ENCODE measurements at places on chromosomes 2 and 18.

GRCh38 chr2:176902454-176902853, 310.1 kb upstream of the HNRNPA3 start:
- no peak for DNase-seq

GRCh38 chr2:120699292-120699691, 36.4 kb upstream of the GLI2 start:
- no peak for DNase-seq

- peak; percentile 69 for DNase-seq
Observed at GRCh38 chr2:53422979-53423378, 344.6 kb upstream of the CHAC2 start.

GRCh38 chr2:107088156-107088555, 202.2 kb upstream of the ST6GAL2 start:
- no peak for DNase-seq

DNA sequence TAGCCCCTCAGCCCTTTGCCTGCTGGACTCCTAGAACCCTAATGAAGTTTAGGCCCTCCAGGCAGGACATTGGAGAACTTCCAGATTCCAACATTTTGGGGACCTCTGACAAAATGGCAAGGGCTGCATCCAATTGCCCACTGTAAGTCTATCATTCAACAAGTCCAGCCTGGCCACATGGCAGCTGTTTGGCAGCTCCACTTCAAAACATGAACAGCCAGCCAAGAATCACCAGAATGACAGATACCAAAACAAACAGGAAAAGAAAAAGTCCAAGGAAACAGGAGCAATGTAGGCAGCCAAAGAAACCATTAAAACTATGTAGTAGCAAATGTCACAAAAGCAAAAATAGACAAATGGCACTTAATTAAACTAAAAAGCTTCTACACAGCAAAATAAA, 25.5 kb downstream of the SLC4A5 start:
- peak; percentile 30 for DNase-seq

- DNase-seq: no peak
Observed at GRCh38 chr2:239167766-239168444, 232.9 kb downstream of the HDAC4 start.

GRCh38 chr2:10619643-10620042, 70.1 kb downstream of the NOL10 start:
- no peak for DNase-seq

- no peak for DNase-seq
Observed at GRCh38 chr2:202090530-202090929, 17.5 kb downstream of the KIAA2012 start.

DNA sequence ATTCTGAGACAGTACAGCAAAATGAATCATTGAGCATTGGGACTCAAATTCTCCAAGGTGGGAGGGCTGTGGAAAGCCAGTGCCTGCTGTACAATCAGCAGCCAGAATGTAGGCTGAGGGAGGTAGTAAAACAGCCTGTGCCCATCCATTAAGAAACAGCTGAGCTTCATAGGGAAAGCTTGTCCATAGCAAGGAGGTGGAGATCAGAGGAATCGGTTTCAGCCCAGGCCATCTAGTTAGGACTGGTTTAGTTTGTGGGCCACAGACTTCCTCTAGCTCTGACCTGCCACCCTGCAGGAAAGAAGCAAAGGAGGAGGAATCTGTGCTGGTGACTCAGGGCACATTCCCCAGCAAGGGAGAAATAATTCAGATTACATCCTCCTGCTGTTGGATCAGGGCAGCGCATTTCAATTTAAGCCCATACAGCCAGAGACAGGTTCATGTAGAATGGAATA, 333.4 kb downstream of the SETBP1 start:
- no peak for DNase-seq

DNA sequence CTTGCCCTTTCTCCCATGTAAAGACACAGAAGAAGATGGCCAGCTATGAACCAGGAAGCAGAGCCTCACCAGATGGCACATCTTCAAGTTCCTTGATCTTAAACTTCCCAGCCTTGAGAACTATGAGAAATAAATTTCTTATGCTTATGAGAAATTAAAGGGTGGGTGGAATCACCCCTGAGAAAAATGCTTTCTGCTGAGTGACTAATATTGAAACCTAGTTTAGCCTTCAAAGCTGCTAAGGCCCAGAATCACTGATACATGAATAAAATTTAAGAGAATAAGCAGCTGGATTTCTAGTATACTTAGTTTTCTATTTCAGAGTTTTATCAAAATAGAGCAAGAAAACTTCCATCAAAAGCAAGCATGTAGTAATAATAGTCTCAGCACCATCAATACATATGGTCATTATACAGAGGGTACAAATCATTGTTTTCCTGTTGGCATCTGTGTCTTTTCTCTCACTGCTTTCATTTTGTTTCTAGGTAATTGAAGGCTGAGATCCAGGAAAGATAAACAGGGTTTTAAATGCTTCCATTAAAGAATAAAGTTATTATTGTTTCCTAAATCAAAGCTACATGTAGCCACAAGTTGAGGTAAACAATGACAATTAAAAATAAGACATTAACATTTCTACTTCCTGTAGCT, 53.3 kb upstream of the COL5A2 start:
- no peak for DNase-seq

DNA sequence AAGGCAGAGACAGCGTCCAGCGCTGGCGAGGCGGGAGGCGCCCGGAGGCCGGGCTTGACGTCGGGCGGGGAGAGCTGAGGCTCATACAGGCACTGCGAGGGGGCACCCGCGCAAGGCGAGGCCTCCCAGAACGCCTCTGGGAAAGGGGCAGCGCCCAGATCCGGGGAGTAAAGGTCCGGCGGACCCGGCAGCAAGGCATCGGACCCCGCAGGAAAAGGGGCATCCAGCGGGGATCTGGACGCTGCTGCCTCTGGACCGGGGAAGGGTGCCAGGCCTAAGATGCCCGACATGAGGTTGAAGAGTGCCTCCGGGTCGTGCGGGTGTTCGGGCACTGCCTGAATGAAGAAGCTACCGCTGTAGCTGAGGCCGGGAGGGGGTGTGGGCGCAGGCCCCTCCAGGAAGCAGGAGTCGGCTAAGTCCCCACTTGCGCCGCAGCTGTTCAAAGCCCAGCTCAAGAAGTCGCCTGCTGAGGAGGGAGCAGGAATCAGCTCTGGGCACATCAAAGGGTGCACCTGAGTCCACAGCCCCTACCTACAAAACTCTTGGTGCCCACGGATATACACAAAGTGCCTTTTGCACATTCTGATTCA, 937 bp downstream of the EGR4 start:
- no peak for DNase-seq

DNA sequence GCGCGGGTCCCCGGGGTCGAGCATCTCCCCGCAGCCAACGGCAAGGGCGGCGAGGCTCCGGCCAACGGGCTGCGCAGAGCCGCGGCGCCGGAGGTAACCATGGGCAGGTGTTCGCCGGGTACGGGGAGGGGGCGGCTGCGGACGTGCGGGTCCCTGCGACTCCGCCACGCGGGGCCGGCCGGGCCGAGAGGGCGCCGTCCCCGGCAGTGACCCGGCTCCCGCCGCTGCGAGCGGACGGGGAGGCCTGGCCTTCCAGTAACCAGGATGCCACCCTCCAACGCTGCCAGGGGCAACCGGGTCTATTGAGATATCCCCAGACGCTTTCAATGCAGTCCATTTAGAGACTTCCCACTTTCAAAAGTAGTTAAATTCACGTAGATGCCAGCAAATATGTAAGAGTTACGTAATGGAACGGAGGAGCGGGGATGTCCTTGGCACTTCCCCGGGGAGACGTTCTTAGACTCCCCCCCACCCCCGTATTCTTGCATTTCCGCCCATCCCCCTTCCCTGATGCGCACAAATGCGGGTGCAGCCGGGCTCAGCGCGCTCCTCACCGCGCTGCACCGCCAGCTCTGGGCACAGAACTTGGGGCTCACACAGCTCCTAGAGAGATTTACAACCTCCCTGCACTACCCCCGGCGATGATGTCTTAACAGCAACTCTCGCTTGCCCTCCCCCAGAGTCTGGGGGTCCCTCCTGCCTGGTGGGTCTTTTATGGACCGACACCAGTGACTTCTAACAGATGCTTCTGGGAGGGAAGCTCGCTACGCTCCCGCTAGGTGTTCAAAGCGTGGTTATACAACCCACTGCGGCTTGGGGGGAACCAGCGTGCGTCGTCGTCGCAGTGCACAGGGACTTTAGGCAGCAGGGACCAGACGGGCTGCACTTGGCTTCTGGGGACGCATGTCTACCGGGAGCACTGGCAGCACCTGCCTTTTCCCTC, 657 bp downstream of the SGPP2 start:
- no peak for DNase-seq

DNA sequence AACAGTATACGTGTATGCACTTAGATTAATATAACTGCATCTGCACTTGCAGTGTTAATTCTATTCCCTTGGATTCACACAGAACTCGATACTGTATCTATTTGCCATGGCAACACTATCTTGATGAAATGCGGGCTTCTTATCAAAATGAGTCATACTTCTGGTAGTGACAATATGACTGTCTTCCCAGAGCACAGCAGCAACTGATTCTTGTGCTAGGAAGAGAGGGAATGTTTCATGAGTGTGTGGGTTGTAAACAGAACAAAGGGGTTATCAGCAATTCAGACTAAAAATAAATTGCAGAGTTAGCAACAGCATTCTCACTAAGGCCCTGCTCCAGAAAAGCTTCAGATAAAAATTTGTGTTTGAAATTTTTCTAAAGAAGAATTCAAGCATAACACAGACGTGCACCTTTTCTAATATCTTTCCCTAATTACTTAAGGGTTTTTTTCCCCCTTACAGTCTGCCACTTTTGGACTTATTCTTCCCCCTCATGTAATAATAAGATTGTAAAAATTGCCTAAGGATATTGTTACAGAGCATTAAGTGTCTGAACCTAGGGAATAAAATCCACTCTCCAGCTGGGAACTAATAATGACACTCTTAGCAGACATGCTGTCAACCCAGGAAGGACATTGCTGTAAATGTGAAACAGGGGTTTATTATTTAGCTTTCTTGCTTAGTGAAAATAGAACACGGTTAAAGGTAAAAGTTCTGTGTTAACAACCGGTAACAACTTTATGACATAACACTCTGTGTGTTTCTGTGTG, 99.9 kb upstream of the SLC38A11 start:
- DNase-seq: peak; percentile 31

DNA sequence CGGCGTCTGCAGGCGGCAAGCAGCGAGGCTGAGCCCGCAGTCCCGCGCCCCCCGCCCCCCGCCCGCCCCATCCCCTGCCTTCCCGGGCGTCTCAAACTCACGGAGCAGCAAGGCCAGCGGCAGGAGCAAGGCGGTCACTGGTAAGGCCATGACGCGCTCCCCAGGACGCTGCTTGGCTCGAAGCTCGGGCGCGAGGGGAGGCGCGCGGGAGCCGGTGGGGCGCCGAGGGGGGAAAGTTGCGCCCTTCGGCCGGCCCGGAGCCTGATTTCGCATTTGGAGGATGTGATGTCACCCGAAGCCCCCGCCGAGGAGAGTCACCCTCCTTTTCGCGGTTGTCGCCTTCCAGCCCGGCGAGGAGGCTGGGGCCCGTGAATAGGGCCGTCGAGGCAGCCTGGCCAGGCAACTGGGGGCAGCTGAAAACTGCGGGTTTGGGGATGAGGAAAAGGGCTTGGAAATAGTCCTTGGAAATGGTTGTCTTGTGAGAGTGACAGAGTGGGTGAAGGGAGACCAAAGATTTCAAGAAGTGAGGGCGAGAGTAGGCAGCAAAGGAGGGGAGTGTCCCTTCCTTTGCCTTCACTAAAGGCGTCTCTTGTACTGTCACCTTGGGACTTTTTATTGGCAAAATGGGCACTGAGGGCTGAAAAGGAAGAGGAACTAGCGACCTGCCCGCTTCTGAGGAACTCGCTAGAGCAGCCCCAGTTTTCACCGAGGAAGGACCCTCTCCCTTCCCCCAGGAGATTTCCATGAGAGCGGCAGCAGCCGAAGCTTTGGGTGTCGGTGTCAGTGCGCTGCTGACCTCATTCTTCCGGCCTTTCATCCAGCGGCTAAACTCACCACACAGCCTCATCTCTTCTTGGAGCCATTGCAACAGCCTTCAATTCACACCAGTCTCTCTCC, at the start of gene CD8A:
Gene CD8A, minus strand, starts transcription at position 238 of the 897 bp plus-strand sequence. Its CDS starts 88 bp downstream, at position 150.
- no peak for DNase-seq

- no peak for DNase-seq
Observed at GRCh38 chr18:26457195-26457594, 91.2 kb downstream of the KCTD1 start.

- no peak for DNase-seq
Observed at GRCh38 chr2:127196998-127197397, 23.1 kb downstream of the CYP27C1 start.

DNA sequence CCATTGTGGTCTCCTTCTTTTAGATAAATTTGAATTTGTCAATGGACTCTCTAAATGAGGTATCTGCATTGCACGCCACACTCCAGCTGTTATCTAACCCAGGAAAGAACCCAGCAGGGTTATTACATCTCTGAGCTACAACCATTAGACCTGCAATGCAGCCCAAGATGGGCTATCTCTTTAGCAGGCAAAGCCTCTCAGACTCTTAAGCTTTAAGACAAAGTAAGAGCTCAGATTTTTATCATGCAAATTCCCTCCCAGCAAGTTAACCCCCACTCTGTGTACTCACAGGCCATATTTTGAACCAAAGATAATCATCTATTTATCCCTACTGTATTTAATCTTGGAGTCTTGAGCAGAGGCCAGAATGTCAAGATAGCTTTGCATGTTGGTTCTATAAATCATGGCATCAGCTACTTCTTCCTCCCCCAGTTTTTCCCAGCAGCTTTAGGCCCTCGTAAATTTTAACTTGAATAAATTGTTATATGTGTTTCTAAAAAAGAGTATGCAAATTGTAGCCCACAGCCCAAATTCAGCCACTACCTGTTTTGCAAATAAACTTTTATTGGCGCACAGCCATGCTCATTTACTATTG, 273.7 kb upstream of the PKDCC start:
- DNase-seq: no peak

DNA sequence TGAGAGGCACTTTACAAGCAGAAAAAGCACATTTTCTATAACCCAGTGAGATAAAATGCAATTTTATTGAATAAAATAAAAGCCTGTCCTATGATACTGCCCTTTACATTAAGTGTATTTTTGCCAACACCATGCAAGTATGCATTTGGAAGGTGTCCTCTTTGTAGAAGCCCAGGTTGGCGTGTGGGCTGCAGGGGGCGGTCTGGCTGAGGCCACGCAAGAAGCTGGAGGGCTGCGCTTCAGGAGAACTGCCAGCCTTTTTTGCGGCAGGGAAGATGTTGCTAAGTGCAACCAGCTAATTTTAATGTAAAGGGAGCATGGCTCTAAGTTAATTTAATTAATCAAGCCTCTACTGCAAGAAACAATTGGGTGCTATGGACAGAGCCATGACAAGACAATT, 562.8 kb upstream of the SALL3 start:
- no peak for DNase-seq

- no peak for DNase-seq
Observed at GRCh38 chr2:109242654-109243331, 113.8 kb downstream of the SH3RF3 start.

GRCh38 chr18:69267895-69268294, 132.8 kb upstream of the DOK6 start:
- DNase-seq: no peak

GRCh38 chr2:222038067-222038802, 260.6 kb downstream of the PAX3 start:
- DNase-seq: peak; percentile 24

Measured in pons (tissue), 1 donor.